ENCODE measurements at places on chromosomes 12 and 14. TPM values are rescaled to one million over a fixed set of nuclear protein-coding genes. Genes with fewer than 3 reads are reported as not detected.
A peak's percentile ranks its signal among the peaks of the same experiment; 100 is the strongest.

DNA sequence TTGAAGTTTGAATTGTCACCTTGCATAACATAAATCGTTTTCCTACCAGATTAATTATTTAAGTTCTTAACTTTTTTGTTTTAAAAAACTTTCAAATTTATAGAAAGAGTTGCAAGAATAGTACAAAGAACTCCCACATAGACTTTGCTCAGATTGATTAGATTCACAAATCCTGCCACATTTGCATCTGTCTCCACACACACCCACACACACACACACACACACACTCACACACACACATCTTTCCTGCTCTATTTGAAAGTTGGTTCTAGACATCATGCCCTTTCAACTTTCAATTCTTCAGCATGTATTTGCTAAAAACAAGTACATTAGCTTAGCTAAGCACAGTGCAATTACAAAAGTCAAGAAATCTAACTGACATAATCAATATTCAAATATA, 184.0 kb downstream of the ITPR2 start:
- no peak overlapping the region for H3K4me3 ChIP-seq
- no peak overlapping the region for H3K27ac ChIP-seq
- no peak for DNase-seq

WNT5B gene
- 529 TPM for total RNA-seq

DNA sequence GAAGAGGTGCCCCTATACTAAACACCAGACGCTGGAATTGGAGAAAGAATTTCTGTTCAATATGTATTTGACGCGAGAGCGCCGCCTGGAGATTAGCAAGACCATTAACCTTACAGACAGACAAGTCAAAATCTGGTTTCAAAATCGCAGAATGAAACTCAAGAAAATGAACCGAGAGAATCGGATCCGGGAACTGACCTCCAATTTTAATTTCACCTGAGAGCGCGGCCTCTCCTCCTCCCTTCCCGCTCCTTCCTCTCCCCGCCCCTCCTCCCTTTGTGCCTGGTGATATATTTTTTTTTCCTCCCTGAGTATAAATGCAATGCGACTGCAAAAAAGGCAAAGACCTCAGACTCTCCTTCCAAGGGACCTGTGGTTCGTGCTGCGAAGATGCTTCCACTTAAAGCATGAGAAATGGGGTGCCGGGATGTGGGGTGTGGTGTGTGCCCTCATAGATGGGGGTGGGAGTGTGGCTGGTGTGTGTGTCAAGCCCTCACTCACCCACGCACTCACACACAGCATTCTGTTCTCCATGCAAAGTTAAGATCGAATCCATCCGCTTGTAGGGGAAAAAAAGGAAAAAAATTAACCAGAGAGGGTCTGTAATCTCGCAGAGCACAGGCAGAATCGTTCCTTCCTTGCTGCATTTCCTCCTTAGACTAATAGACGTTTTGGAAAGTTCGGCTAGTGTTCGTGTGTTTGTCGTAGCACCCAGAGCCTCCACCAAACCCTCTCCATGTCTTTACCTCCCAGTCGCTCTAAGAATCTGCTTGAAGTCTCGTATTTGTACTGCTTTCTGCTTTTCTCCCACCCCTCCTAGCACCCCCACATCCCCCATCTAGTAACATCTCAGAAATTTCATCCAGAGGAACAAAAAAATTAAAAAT, 4.5 kb downstream of the HOXC10 start:
- peaks cover 91% of the 10 kb centered on the region for H3K27me3 ChIP-seq
- peak; percentile 70 for DNase-seq
- H3K4me3 ChIP-seq, result peak overlapping the region; percentile 44
- peaks cover 26% of the 10 kb centered on the region for H3K4me1 ChIP-seq

CIROP gene
- total RNA-seq, result not detected

GRCh38 chr14:88868558-88869159, 44.2 kb downstream of the TTC8 start:
- no peaks in the 10 kb centered on the region for H3K27me3 ChIP-seq
- H3K4me3 ChIP-seq, result no peak overlapping the region
- H3K36me3 ChIP-seq, result peaks cover 14% of the 10 kb centered on the region
